Right renal cortex interstitium (tissue), 3 donors: ENCODE measurements at places on chromosomes 2 and 18. TPM values are rescaled to one million over a fixed set of nuclear protein-coding genes. Genes with fewer than 3 reads are reported as not detected.

- no peak for DNase-seq
Measured at GRCh38 chr2:231394211-231395141, 1.0 kb upstream of the B3GNT7 start.

DNA sequence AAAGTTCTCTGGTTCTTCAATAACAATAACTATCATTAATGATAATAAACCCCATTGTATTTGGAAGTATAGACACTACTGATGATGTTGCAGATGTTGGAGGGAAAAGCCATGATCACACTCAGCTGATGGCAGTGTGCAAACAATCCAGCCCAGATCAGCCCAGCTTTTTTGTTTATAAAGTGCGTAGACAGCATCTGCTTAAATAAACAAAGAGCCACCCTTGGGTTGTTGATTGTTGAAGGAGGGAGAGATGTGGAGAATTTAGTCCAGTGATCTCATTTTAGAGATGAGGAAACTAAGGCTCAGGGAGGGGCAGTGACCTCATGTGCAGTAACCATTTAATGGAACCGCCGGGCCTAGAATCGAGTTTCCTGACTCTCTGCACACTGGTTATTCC is 56.0 kb upstream of the MEX3C start:
- no peak for DNase-seq

GRCh38 chr2:213451542-213452239 is 167.4 kb downstream of the SPAG16 start:
- DNase-seq, result peak; percentile 3

DNA sequence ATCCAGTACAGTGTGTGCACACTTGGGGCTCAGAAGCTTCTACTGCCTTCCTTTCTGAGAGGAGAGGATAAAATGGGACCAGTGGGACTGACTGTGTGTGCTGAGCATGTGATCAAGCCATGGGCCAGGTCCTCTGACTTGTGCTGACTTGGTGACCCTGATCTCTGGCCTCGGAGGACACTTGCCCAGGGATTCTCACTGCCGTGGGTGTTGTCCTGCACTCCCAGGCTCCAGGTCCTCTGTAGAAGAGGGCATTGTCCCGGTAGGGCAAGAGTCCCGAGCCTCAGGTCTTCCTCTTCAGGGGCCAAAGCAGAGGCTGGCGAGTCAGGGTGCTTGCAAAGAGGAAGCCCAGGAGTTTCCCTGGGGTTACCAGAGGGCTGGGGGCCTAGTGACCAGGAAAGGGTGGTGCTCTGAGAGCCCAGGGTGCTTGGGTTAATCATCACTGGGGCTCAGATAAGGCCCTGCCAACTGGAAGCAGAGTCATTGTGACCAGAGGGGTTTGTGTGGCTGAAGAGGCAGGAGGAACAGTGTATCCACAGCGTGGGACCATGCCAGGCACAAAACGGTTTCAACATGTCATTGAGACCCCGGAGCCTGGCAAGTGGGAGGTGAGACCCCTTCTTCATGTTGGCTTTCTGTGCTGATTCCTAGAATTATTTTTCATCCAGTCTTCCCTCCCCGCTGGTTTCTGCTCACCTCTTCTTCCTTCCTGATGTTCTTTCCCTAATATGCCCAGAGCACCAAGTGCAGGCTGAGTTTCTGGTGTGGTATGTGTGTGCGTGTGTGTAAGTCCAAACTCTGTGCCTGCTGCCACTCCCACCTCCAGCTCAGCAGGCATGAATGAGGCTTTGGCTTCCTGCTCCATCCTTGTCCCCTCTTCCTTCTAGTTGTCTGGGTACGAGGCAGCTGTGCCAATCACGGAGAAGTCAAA is at the start of gene GCKR:
GCKR (plus strand) TSS at position 483 of the 931 bp plus-strand sequence; CDS start at position 549, 66 bp downstream.
- no peak for DNase-seq

DNA sequence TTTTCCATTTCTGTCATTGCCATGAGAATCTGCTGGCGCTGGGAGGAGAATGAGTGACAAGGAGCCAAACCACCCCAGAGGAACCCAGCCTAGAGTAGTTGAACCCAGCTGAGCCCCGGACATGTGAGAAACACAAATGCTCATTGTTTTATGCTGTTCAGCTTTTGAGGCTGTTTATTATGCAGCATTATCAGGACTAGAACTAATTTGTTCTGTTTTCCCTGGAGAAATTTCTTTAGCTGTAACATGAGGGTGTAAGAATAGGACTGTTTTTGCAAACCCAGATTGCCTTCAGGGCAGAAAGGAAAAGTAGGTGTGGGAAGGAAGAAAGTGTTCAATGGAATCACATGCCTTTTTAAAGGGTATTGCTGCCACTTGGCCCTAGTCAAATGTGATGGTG is 28.5 kb upstream of the DOCK10 start:
- no peak for DNase-seq

DNA sequence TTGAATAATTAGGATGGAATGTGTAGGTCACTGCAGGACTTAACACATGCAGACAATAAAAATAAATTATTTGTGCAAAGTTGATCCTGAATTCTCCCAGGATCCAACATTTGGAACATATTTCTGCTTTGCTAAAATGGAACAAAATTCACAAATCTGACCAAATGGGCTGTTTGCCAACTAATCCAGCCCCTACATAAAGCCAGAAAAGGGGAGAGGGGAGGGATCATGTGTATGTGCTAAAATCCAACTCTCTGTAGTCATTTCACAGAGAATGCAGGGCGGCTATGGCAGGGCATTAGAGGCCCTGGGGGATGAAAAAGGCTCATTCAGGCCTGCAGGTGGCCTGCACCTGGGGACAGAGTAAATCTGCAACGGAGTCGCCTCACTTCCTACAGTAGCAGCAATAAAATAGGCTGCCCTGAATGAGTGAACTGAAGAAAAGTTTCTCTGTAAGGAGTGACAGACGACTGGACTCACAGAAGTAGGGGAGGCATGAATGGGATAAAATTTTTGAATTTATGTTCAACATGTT is 4.0 kb upstream of the ZFP36L2 start:
- no peak for DNase-seq

DNA sequence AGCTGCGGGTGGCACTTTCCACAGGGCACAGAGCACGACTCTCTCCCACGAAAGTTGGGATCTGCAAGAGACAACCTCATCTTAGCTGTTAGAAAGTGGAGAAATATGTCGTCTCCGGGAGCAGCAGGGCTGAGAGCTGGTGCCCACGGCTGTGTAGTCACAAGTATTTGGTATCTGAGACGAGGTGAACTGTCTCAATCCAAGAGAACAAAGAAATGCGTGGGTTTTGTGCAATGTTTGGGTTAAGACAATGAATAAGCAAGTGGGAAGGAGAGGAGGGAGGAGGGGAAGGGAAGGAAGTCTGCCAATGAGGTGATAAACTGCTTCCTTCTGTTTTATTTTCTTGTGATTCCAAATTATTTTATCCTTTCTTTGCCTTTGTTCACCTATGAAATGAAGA is 18.0 kb downstream of the DYTN start:
- DNase-seq, result no peak

DNA sequence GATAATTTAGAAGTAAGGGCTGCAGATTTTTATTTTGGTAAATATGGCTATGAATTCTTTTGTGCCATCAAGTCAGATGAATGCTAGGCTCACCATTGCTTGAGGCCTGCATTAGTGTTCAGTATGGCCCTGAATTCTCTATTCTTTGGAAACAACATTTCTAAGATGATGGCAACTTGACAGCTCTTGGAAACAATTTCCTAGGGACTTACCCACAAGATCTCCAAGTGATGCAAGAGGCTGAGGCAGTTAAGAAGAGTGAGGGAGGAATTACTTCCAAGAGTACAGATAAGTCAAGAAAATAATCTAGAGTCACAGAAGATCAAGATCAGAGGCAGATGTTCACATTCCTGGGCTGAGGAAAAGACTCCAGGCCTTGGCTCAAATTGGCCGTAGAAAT is 129.1 kb downstream of the NRP2 start:
- no peak for DNase-seq

ALPG gene
- polyA plus RNA-seq, result not detected

WDR7 gene
- 12.2 TPM for polyA plus RNA-seq

GRCh38 chr2:238119756-238120462 is 18.6 kb upstream of the KLHL30 start:
- no peak for DNase-seq

GRCh38 chr2:121992700-121993099 is 237.2 kb downstream of the TSN start:
- DNase-seq, result no peak

- no peak for DNase-seq
Measured at GRCh38 chr18:76476665-76477561, 18.1 kb downstream of the ZNF516 start.

DNAH7 gene
- polyA plus RNA-seq, result 9.5 TPM

UGT1A6 gene
- polyA plus RNA-seq, result 3.6 TPM

DNA sequence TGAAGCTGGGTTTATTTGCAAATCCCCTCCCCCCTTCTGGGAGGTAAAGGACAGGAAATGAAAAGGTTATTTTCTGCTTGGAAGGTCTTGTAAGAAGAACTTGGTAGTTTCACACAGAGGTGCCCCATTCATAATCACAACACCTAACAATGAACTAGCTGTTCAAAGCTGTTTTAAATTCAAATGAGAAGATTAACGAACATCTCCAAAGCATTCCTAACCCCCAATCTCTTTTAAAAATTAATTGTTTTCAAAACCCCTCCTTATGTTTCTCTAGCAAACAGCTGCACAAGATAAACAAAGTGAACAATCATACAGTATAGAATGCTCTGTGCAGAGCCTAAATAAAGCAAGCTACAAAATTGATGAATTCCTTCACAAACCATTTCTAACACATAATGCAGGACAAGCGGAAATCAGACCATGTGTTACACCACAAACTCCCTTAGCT is 271.4 kb downstream of the SATB2 start:
- no peak for DNase-seq

DNA sequence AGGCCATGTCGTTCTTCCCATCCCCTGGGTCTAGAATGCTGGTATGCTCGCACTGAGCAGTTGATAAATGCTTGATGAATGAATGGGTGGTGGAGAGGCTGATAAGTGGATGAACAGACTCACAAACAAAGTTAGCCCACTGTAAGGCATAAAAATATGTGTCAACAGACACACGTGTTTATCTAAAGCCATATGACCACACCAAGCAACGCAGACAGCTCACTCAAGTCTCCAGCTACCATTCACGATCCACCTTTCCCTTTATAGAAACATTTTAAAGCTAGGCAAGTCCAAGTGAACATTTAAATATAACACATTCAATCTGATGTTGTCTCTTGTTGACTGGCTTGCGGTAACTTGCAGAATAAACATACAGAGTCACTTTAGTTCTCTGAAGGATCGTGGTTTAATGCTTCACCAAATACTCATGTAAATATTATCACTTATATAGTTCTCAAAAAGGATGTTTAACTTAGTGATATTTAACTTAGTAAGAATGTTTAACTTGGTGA is 105.5 kb downstream of the NOL10 start:
- DNase-seq, result no peak

GRCh38 chr2:98884658-98885057 is 51.4 kb downstream of the CRACDL start:
- DNase-seq, result no peak

CCDC74A gene
- polyA plus RNA-seq, result 14.5 TPM

- DNase-seq, result no peak
Measured at GRCh38 chr2:128157644-128158043, 66.6 kb downstream of the UGGT1 start.

DNA sequence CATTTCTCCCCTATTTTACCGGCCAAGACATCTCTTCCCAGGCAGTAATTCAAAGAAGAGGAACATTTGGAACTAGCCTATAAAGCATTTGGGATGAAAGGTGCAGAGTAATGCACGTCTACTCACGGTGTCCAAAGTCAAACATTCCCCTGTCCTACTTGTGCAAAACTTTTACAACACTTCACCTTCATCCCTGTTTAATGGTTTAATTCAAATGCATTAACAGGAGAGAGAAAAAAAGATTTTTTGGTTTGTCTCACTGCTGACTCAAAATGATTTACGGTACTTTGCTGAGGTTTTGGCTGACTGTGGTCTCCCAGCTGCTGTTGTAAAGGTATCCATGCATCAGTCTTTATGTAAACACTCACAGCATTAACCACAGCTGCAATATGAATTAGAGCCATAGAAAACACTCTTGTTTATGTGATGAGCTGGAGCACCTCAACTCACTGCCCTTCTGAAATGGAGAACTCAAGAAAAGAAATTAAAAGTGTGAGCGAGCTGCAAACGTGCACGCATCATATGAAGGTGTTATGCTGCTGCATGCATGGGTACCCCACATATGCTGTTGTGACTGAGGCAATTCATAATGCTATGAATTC is 220.5 kb downstream of the PIEZO2 start:
- no peak for DNase-seq

GRCh38 chr2:22525681-22526080 is 859.3 kb upstream of the KLHL29 start:
- no peak for DNase-seq

LIMS4 gene
- polyA plus RNA-seq, result 0.59 TPM

GRCh38 chr2:234257859-234258561 is 207.5 kb downstream of the SPP2 start:
- no peak for DNase-seq

DNA sequence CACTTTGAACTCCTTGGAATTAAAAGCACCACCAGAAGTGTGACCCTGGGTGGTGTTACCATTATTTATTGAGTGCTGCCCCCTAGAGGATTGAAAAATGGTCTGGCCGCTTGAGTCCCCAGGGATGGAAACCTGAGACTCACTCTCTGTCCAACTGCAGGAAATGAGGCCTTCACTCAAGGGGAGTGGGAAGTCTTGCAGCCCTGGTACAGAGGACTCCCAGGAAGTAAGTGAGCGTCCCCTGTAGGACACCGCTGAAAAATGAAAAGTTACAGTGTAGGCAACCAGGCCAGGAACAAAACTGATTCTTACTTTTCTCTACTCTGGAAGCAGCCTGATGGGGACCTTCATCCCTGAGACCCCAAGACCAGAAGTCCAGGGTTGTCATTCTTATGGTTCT is 2.2 kb upstream of the NRP2 start:
- DNase-seq, result no peak

- DNase-seq, result peak; percentile 31
Measured at GRCh38 chr2:46134531-46135227, 162.5 kb upstream of the EPAS1 start.

- no peak for DNase-seq
Measured at GRCh38 chr18:3753106-3753505, 303.1 kb downstream of the TGIF1 start.

GRCh38 chr2:109633284-109633961 is 19.3 kb downstream of the SOWAHC start:
- DNase-seq, result no peak

DNA sequence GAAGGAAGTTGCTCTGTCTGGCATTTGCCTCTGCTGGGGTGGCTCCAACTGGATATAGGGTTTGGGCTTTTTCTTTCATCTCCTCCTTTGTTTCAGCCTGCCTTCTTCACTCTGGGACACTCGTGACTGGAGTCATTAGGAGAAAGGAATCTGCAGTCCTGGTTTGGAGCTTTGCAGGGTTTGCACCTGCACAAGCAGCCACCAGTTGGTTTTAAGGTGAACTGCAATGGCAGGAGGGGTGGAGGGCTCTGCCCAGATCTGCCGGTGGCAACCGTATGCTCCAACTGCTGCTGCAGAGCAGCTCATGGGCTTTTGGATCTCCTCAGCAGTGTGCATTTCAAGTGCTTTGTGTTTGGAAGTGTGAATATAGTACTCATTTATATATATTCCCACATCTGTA is 131.3 kb upstream of the MGAT5 start:
- DNase-seq, result no peak

- no peak for DNase-seq
Measured at GRCh38 chr2:120738786-120739437, 3.2 kb downstream of the GLI2 start.

- DNase-seq, result no peak
Measured at GRCh38 chr18:13216711-13217465, 1.7 kb upstream of the LDLRAD4 start.

FEV gene
- 0.10 TPM for polyA plus RNA-seq
